Muscle of arm (tissue), 14 donors: ENCODE measurements at places on chromosomes 7 and 10.

DNA sequence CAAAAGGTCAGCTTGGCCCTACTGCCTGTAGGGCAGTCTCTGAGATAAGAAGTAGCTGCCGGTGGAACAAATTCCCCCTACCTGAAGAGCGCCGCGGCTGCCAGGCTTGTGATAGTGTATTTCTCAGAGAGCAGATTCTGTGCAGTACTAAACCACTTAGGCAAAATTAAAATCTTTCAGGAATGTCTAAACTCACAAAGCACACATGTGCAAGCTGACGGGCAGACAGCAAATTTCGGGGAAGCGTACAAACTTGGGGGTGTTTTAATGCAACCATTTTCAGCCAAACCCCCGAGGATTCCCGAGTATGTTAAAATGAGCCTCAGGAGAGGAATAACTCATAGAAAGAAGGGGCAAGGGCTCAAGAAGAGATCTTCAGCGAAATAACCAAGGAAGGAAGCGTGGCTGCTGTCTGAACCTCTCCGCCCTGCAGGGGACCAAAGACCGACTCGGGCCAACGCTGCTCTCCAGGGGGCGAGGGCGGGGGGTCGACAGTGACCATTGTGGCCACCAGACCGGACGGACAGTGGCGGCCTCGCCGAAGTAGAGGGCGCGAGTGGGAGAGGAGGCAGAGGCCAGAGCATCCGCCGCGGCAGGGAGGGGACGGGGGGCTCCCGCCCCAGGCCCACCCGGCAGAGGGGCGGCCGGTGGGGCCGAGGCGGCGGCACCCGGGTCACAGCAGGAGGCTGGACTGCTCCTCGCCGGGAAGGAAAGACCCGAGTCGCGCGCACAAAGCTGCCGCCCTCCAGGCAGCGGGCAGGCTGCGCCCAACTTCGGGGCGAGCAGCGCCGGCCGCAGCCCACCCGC is 819 bp downstream of the HYCC1 start:
- no peak for DNase-seq

DNA sequence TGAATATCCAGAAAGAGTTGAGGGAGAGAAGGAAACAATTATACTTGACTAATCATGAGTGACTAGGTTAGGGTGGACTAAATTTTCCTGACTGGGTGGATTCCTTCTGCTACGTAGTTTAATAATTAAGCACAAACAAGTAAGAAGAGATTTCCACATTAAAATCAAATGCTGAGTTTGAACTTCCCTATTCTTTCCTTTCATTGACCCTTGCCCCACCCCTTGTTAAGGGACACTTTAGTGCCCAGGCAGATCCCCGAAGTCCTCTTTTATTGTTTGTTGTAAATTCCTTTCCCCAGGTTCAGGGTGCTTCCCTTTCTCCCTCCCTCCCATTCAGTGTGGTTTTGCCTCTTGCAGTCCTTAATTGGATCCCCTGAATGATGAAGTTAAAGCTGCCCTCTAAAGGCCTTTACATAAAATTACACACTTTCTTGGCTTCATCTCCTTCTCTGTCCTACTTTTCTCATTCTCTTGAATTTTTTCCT is 8.8 kb upstream of the SPAM1 start:
- DNase-seq = peak; percentile 0

DNA sequence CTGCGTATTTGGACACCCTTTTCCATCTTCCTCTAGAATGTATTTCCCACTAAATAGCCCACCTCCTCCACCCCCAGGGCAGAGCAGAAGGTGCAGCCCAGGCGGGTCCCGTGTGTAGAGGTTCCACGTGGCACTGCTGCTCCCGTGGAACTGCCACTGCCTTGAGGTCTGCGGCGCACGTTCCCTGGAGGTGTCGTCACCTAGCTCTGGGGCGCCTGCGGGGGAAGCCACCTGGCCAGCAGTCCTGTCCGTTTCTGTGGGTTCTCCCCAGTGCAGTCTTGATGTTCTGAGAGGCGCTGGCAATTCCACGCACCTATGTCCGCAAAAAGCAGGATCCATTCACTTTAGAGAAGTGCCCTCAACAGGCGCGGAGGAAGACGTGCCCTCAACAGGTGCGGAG is 21.9 kb downstream of the BNIP3 start:
- no peak for DNase-seq

GRCh38 chr7:46319841-46320240 is 398.8 kb upstream of the IGFBP3 start:
- DNase-seq = no peak

DNA sequence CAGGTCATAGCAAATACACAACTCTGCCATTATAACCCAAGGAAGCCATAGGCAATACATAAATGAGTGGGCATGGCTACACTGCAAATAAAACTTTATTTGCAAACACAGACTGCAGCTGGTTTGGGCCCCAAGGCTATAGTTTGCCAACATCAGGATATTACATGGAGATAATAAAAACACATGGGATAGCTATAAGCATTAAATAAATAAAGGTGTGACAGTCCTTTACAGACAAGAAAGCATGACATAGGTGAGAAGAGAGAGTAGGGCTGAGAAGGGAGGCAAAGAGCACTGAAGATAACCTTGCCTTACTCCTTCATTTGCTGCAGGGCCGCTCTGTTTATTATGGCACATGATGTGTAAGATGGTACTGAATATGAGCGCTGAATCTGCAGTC is 135.1 kb upstream of the GHITM start:
- DNase-seq = no peak

DNA sequence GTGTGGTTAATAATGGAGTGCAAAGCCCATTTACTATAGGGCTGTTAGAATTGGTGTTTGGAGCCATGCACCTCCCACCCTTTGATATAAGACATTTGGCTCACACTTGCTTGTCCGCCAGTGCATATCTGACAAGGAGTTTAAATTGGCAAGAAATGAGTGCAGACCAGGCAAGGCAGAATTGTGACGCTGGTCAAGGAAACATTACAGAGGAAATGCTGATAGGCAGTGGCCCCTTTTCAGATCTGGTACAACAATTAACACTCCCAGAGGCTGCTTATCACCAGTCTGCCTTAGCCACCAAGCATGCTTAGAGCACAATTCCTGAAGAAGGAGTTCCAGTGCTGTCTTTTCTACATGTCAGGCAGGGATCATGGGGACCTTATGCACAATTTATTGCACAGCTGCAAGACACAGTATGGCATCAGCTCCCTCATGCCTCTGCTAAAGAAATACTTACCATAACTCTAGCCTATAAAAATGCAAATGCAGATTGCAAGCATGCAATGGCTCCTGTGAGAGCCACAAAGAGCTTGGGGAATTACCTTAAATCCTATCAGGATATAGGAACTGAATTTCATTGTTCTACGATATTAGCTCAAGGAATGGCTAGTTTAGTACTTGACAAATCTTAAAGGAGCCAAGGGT is 35.2 kb downstream of the OR13A1 start:
- DNase-seq = no peak

DNA sequence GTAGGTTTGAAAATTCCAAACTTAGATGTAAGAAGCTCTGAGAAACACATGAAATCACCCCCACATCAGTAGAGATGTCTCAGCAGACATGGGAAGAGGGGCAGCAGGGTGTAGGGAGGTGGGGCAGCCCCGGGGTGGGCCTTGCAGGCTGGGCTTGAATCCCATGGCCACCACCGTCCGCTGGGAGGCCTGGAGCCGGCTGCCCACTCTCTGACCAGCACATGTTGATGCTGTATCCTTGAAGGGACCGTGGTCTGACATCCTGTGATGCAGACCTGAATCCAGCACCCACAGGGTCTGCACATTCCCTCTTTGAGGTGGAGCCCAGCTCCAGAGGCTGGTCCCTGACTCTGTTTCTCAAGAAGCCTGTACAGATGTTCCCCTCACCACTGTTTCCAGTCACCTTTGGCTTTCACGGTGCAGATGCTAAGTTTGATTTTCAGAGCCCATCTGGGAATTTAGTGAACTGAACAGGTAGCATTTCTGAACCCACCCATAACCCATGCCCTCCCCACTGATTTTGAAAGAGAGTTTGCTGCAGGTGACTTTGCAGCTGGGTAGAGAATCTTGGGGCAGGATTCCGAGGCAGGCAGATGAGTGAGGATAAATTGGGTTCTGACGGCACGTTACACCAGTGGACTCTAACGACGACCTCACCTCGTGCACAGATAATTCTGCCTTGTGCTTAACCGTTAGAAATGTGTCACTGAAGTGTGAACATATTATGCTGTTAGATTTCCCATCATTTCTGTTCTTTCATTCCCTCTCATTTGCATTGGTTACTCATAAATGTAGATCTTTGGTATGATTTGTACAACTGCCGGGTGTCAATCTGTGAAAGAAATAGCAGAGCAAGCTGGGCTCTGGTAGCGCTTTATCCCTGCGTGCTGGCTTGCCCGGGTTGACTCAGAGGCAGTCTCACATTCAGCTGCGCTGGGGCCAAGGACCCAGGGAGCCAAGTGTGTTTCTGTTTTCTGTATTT is 45.7 kb downstream of the IKZF1 start:
- DNase-seq = peak; percentile 25

DNA sequence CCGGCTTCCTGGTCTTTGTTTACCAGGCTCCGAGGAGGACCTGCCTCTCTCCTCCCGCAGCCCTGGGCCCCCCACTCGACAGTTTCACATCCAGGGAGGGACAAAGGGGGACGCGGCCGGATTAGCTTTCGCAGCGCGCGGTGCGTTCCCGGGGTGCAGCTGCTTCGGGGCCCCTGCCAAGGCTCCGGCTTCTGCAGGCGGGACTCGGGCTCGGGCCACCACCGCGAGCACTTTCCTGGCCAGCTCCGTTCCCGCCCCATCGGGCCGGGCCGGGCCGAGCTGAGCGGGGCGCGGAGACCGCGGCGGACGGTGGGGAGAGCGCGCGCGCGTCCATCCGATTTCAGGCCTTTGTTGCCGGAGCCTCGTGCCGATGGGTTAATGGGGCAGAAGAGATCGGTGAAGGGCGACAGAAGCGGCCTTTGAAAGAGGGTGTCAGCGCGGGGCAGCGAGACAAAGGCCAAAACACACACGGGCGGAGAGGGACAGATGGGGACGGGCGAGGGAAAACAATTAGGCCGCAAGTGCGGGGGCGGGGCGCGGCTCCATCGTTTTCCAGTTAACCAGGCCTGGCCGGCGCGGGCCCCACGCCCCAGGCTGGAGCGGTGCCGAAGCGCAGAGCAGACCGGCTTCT is 8.5 kb upstream of the UNCX start:
- no peak for DNase-seq

DNA sequence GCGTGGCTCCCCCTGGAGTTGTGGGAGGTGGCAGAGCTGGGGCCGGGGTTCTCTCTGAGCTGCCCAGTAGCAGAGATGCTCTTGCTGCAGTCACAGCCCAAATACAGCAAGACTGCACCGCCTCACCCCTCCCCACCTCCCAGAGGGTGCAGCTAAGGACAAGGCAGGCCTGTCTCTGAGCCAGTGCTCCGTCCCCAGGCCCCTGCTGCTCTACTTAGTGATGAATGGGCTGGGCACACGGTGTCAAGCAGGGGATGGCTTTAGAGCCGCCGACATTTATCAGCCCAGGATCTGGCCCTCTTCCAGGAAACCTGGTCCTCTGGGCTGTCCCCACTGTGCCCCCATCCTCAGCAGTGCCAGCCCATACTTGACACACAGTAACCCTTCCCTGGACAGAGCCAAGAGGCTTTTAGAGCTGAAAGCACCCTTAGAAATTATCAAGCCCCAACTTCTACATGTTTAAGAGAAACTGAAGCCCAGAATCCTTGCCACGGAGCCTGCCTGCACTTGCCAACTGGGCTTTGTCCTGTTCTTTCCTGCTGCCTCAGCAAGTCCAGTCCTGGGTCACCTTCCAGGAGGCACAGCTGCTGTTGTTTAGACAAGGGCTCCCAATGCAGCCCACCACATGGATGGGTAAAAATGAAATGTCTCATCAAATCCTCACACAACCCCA is 137.1 kb upstream of the UNC5B start:
- no peak for DNase-seq

DNA sequence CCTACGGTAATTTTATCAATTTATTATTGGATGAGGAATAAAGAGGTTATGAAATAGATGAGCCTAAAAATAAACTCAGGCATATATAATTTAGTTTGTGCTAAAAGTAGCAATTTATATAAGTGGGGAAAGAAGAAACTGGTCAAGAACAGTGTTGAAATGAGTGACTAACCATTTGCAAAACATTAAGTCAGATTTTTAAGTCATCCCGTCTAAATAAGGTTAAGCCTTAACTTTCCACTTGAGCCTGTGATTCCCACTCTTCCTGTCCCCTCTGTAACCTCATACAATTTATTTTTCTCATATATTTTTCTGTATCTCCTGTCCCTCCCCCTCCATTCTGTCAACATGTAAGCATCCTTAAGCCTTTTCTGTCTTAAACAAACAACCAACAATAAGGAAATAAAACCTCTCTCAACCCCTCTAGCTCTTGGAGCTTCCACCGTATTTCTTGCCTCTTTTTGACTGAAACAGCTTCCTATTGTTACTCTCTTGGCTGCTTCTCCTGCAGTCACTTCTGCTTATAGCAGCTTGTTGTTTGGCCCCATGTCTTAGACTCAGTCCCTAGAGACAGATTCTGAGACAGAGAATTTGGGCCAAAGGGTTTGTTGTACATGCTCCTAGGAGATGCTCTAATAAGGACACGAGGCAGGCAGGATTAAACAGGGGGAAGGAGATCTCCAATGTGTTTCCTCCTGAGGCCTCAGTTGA is 109.7 kb downstream of the GNAI1 start:
- DNase-seq = peak; percentile 63

DNA sequence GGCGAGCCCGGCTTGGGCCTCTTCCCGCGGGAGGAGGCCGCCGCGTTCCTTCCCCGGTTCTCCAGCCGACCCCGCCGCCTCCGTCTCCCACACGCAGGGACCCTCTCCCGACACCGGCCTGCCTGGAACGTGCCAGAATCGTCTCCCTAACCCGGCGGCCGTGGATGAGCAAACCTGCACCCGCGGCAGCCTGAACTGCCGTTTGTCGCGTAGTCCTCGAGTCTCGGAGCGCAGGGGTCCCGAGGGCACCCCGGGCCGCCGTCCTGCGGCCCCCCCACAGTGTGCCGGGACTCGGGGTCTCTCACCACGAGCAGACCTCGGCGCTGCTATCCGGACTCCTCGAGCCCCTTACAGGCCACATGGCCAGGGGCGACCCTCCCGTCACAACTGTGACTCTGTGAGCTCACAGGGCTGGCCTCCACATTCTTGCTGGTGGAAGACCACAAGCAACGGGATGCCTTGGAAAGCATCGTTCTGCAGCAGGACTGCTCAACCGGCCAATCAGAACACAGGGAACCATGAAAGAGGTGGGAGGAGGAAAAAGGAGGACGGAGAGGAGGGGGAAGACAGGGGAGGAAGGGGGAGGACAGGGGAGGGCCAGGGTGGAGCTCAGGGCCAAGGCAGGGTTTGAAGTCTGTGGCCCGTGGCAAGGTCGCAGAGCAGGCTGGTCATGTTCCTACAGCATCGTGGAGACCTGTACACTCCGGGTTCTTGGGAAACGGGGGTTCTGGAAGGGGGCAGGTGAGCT is 276.9 kb downstream of the DNAJB6 start:
- peak; percentile 11 for DNase-seq

DNA sequence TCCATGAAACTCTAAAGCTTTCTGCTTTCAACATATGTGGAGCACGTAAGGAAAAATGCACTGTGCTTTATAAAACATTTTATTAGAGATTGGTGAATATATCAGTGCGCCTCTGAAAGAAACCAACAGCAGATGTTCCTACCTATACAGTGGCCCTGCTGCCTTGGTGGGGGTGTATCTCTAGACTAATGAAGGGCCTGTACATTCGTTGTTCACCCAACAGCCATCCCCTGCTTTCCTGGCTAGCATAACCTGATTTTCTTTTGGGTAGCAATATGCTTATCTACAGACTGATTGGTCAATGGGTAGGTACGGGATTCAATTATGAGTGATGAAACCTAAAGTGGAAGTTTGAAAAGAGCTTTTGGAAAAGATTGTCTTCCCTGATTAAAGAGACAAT is 119.7 kb upstream of the FAM133B start:
- DNase-seq = no peak

GRCh38 chr10:33600381-33600780 is 265.9 kb upstream of the NRP1 start:
- DNase-seq = no peak
